Cerebellar nuclear complex (tissue), 1 donor: ENCODE measurements at places on chromosomes 13 and 19.

DNA sequence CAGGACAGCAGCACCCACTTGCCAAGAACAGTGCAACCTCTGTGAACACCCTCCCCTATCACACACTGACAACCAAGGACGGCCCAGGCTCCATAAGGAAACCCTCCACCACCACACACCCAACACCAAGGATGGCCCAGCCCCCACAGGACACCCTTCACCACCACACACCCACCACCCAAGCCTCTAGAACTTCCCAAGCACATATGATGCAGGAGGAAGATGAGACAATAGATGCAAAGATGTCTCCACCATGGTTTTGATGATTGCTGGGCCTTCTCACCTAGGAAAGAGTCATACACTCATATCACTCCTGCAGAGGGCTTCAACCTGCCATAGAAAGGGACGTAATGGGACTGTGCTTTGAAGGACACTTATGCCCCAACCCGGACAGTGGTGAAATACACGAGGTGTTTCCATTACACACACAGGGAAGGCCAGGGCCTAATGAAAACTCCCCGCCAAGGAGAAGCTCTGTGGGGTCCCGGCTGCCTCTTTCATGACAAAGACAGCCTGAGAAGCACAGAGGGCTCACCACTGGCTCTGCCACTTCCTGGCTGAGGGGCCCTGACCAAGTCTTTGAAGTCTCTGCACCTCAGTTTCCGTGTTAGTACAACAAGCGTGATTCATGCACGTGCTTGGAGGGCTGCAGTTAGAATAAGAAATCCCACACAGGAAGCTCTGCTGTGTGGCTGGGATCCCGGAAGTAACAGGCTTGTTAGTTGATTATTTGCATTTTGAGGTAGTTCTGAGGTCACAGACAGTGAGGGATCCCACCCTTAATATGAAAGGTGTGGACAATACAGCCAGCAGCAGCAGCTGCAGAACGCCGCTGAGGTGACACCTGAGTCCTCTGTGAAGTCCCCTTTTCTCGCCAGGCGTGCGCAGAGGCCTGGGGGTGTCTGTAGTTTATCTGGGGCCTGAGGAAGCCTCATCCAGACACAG lies 61.9 kb upstream of the ATP12A start:
- no peak for DNase-seq

- DNase-seq, result no peak
Measured at GRCh38 chr13:110109910-110110309, 197.0 kb downstream of the COL4A1 start.

GRCh38 chr13:58376349-58376748 lies 744.8 kb downstream of the PCDH17 start:
- no peak for DNase-seq

- no peak for DNase-seq
Measured at GRCh38 chr19:40862785-40863184, 12.5 kb upstream of the CYP2A6 start.

GRCh38 chr19:33399745-33400681 lies 26.5 kb downstream of the CEBPG start:
- DNase-seq, result no peak

GRCh38 chr19:48635263-48635965 lies 1.8 kb downstream of the DBP start:
- no peak for DNase-seq

- no peak for DNase-seq
Measured at GRCh38 chr13:28746287-28746612, 27.5 kb upstream of the SLC46A3 start.

DNA sequence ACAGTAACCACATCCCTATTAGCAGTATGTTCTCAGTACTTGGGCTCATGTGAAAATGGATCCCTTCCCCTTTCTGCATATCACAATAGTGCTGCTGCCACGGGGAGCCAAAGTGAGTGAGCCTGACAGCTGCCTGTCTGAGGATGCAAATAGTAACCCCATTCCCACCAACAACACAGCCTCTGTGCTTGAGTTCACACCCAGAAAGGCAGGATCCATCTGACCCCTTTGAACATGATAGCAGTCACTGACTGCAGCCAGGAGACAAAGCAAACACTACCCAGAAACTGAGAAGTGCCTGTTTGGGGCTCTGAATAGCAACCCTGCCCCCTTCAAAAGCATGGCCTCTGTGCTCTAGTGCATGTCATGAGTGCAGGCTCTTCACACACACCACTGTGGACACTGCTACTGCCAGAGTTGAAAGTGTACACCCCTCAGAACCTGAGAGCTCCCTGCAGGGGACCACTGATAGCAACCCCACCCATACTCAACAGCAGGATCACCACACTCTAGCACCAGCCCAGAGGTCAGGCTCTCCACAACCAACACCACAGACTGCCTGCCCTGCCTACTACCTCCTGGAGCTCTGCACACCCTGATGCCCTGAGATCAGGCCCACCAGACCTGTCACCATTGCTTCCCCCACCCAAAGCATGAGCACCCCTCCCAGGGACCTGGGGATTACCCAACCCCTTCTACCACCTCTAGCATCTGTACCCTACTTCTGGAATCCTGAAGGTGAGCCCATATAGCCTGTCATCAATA lies 1563.5 kb upstream of the PRR20A start:
- no peak for DNase-seq

- no peak for DNase-seq
Measured at GRCh38 chr19:46297700-46298478, 1.0 kb downstream of the HIF3A start.

DNA sequence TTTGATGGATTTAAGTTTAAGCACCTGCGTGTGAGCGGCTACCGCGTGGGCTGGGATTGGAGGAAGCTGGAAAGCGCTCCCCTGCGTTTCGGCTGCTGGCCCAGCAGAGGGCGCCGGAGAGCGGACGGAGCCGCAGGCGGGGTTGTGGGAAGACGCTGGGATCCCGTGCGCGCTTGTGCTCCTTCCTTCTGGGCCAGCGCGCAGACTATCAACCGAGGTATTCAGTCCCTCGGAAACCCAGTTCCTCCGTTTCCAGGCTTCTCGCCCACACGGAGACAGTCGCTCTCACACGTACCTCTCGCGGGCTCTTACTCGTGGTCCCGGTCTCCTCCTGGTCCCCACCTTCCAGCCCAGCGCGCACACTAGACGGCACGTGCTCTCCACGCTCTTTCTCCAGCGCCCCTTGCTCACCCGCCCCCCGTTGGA lies 28.8 kb downstream of the EPN1 start:
- no peak for DNase-seq

- DNase-seq, result no peak
Measured at GRCh38 chr13:51818781-51819511, 15.0 kb upstream of the DHRS12 start.
